ENCODE measurements at places on chromosomes 1 and 21.

GRCh38 chr1:224433041-224433691 lies 1.4 kb downstream of the WDR26 start:
- no peak for DNase-seq

- no peak for DNase-seq
Observed at GRCh38 chr1:196181594-196181878, 426.7 kb downstream of the KCNT2 start.

GRCh38 chr1:77060000-77060399 lies 159.2 kb downstream of the PIGK start:
- no peak for DNase-seq

GRCh38 chr1:204988196-204988595 lies 54.8 kb upstream of the CNTN2 start:
- DNase-seq: no peak

DNA sequence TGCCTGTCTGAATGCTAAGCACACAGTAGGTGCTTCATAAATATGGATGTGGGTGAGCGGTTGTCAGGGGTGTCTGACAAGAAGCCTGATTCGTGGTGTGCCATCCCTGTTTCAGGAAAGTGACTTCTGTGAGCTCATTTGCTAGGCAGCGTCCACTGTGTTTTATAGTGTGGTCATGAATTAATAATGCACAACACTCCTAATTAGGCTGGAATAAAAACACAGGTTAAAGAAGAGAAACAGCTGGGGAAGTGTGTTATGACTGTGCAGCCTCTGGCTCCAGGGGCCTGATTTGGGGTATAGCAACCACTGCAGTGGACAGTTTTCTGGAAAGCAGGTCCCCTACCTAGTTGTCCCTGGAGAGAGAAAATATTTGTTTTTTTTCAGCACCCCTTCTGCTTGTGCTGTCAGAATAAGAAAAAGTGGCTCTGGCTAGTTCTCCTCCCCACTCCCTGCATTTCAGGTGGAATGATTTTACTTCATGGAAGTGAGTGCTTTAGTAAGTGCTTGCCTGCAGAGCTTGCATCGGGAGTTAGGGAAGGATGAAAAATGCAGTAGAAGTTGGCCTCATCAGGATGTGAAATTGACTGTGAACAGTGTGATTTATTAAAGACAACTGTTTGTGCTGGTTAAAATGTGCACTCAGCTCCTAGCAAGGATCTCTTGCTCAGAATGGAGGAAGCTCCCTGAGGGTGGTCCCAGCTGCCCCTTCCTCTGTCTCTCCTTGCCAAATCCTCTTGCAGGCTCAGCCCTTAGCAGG lies 333.8 kb downstream of the HHAT start:
- DNase-seq: peak; percentile 39

- no peak for DNase-seq
Observed at GRCh38 chr1:156251527-156251926, 3.7 kb upstream of the PAQR6 start.

DNA sequence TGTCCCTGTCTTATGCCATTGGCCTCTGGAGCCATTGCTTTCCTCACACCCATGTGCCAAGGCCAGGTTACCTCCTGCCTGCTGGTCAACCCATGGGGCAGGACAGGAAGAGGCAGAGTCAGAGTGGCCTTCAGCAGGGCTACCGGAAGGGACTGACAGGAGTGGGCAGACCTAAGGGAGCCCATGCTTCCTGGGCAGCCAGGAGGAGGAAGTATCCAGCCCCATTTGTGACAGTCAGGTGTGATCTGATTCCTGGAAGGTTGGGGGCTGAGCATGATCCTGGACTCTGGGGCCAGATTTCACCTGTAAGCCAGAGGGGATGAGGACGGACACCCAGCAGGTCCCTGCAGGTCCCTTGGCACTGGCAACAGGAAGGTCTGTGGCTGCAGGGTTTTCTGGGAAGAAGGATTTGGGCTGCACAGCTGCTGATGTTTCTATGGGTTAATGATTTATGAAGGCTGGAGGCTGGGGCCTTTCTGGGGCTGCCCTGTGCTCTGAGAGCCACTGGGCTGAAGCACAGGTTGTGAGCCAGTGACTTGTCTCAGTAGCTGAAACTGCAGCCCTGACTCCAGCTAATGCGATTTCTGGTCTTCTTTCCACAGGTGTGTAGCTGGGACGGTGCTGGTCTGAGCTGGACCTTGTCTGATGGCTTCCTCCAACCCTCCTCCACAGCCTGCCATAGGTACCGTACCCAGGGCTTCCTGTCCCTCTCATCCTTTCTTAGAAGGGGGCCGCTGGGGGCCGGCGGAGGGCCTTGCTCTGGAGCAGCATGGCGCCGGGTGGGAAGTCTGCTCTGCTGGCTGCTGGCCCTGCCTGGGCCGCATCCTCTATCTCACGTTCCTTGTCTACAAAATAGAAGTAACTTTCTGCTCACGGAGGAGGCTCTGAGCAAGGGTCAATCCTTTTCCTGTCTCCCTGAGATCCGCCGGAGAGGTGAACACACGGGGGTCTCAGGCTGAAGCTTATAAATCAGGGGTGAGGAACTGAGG lies 40.7 kb downstream of the ARHGEF10L start:
- DNase-seq: no peak

Measured in DMS79 (cell line).